Progenitor cell of endocrine pancreas (in vitro differentiated cells): ENCODE measurements at places on chromosomes 11 and 22. TPM values are rescaled to one million over a fixed set of nuclear protein-coding genes. Genes with fewer than 3 reads are reported as not detected.

DNA sequence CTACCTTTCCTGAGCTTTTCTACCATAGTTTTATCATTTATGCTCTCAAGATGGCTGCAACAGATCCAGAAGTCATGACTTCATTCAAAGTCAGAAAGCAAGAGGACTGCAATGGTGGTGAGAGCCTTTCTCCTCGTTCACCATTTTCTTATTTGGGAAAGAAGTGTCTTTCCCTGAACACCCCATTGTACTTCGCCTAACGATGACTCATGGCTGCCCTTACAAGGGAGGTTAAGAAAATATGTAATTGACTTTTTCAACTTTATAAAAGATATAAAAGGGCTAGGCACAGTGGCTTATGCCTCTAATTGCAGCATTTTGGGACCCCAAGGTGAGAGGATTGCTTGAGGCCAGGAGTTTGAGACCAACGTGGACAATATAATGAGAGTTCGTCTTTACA lies 541.7 kb downstream of the METTL15 start:
- no peak for DNase-seq

- no peak for DNase-seq
Measured at GRCh38 chr11:76685831-76686230, 15.3 kb upstream of the LRRC32 start.

- no peak for DNase-seq
Measured at GRCh38 chr11:99534812-99535211, 514.1 kb downstream of the CNTN5 start.

- DNase-seq, result no peak
Measured at GRCh38 chr11:121300313-121300971, 7.9 kb downstream of the SC5D start.

DNA sequence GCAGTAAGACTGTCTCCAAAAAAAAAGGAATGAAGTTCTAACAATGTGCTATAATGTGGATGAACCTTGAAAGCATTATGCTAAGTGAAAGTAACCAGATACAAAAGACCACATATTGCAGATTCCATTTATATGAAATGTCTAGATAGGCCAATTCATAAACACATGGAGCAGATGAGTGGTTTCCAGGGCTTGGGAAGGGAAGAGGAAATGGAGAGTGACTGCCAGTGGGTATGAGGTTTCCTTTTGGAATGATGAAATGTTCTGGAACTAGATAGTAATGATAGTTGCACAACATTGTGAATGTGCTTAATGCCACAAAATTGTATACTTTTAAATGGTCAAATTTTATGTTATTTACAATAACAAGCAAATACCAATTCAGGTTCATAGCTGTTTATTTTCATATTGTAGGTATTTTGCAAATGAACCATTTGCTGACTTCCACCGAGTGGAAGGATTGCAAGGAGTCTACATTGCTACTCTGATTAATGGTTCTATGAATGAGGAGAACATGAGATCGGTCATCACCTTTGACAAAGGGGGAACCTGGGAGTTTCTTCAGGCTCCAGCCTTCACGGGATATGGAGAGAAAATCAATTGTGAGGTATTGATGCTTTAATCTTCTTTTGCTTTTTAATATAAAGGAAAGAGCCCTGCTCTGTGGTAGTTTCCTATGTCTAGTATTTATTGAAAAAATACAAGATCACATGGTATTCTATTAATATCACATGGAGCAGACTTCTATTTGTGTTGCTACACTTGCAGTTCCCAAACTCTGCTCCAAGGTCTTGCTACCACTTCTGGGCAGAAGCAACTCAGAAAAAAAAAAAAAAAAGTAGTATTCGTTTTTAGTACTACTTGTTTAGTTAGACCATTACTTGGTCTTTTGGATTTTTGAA lies 67.7 kb upstream of the SORL1-AS1 start:
- DNase-seq, result no peak

DNA sequence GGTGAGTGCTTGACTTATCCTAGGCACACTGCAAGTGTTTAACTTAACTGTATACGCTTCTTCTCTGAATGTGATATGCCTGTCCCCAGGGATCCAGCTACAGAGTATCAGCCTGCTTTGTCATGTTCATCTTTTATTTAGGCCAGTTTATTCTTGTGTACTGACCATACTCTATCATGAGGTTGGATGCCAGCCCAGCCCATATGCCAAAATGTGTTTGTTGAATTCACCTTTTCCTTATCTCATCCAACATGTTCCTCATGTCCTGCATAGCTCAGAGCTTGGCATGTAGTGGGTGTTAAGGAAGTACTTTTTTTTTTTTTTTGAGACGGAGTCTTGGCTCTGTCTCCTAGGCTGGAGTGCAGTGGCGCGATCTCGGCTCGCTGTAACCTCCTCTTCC lies 116.2 kb downstream of the NCAM1 start:
- DNase-seq, result no peak

The DEPDC7 gene
- 1.7 and 2.1 TPM in 2 replicates for total RNA-seq

The BATF2 gene
- 0.53 and 0.58 TPM in 2 replicates for total RNA-seq

- no peak for DNase-seq
Measured at GRCh38 chr11:121688055-121688491, 235.3 kb upstream of the SORL1-AS1 start.

GRCh38 chr11:113317339-113317738 lies 3.0 kb downstream of the TTC12 start:
- no peak for DNase-seq

DNA sequence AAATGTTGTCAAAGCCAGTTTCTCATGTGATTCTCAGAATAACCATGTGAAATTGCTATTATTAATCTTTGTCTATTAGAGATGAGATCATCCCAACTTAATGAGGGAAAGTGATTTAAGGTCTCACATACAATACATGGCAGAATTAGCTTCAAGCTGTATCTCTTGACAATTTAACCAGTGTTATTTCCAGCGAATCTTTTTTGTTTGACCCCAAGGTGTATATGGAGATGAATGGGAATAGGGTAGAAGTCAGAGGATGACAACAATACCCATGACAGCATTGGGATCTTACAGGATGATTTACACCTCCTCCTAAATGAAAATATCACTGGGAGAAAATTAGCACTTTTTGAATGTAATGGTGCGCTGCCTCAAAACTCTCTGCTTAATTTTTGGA lies 290.8 kb upstream of the LUZP2 start:
- no peak for DNase-seq
